IPS-NIHi11 (cell line): ENCODE measurements at places on chromosomes 12 and 14.

DNA sequence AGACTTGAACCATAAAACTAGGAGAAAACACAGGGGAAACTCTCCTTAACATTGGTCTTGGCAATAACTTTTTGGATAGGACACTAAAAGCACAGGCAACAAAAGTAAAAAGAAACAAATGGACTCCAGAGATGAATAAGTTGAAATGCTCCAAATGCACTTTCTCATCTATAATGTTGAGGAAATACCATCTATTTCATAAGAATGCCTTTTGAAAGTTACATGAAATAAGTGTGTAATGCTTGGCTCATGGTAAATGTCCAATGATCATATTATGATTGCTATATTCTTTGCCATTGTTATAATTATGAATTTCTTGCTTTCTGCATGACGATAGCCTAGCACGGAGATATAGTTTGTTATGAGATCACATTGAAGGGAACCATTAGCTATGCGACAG is 19.8 kb downstream of the PDE6H start:
- DNase-seq: no peak

- peak; percentile 65 for DNase-seq
Measured at GRCh38 chr12:54360717-54361456, 3.4 kb downstream of the GPR84 start.

GRCh38 chr12:28378736-28379135 is 188.5 kb downstream of the CCDC91 start:
- no peak for DNase-seq

DNA sequence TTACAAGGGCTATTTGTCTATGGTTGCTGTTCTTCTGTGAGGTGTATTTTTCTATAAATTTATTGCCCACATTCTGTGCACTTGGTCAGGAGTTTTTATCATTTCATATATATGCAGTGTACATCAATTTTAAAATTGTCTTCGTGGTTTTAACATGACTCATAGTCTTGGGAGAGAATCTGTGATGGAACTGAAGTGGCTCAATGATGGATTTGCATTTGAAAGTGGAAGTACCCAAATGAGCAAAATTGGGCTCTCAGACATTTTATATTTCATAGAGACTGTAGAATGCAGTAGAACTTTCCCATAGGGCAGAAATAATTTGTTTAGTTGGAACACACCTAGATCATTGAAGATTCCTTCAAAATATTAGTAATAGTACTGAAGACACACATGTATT is 1.9 kb upstream of the SCFD1 start:
- DNase-seq: no peak

DNA sequence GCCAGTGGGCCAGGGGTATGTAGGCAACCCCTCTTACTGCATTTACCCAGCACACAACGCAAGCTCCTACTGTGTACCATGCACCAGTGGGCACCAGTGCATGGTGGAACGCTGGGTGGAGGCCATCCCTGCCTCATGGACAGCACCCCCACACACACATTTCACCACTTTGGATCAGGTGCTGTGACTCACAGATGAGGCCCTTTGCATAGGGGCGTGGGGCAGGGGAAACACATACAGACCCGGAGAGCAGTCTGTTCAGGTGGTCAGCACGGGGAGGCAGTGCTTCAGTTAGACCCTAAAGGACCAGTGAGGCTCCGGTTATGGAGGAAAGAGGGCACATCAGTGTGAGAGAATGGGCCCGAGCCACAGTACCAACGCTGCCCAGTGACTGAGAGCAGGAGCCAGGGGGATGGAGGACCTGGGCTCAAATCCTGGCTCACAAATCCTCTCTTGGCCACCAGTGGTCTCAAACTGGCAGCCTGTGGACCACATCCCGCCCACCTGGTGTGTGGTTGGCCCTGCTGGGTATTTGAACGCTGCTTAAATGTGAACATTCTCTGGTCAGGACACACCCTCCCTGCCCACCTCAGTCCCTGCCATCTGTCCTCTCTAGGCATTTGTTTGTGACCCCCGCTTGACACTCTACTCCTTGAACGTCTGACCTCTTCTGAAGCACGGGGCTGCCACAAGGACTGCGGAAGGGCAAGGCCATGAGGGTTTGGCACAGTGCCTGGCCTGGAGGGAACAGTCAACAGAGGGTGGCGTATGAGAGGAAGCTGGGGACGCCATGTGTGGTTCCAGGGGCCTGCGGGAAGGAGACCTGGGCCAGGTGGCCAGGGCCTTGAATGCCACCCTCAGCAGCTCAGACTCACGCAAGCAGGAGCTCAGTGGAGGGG is 46.7 kb downstream of the FAM222A start:
- no peak for DNase-seq

GRCh38 chr14:43855556-43855955 is 651.5 kb downstream of the FSCB start:
- DNase-seq: no peak

GRCh38 chr12:233615-233968 is 19.6 kb upstream of the SLC6A12 start:
- no peak for DNase-seq

GRCh38 chr14:95562892-95563685 is 28.2 kb downstream of the GLRX5 start:
- DNase-seq: no peak
